ENCODE measurements at places on chromosomes 7 and 10.

DNA sequence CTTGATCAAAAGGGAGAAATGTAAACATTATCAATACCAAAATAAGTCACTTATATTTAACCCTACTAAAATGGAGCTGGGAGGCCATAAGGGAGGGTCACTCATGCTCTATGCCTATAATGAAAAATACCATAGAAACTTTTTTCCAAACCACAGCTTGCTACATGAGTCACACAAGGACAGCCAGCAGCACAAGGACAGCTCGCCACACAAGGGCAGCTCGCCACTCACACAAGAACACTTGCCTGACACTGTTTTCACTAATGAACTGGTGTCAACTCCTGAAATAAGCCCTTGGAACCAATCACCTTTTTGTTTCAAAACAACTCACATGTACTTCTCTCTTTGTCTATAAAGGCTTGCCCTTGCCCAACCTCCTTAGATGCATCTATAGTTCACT, 43.3 kb downstream of the FRMPD2 start:
- no peak for DNase-seq

- no peak for DNase-seq
Measured at GRCh38 chr10:122878799-122879338, 512 bp downstream of the FAM24B start.

DNA sequence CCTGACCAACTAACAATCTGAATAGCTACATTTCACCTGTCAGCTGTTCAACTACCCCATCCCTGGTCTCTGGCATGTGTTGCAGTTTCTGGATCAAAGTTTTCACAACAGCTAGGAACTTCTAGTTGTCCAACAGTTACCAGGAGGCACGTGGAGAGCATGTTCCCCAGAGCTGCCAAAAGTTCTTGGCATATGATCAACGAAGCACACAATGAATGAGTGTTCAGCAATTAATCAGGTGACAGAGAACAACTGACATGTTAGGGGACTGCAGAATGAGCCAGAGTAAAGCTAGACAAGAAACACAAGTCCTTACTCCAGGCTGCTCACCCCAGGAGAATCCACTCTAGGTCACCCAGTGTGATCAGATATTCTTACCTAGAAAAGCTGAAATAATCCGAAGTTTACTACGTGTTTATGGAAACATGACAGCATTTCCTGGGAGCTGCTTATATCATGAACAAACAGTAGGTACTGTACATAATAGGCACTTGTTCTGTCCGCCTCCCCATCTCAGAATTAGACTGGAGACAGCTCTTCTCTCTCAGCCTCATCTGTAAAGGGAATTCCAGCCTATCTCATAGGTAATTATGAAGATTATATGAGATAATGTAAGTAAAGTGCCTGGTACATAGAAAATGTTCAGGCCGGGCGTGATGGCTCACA, 50.6 kb downstream of the ZNF438 start:
- DNase-seq: no peak

- no peak for DNase-seq
Measured at GRCh38 chr10:79148452-79149344, 79.9 kb downstream of the ZMIZ1 start.

- no peak for DNase-seq
Measured at GRCh38 chr10:78889536-78890063, 179.2 kb upstream of the ZMIZ1 start.

DNA sequence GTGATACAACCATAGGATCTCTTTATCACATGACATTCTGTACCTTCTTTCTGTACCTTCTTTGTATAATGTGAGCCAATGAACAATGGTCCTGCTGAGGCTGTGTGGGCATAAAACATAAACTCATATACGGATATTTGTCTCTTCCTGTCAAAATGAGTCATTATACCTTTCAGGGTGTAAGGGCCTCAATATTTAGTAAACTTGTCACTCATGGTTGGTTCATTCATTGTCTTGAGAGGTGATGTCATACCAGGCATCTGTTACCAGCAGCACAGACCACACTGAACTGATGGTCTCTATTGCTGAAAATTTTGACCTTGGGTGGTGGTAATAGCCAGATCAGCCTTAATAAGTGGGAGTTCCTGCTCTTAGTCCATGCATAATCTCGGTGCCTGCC, 287.6 kb upstream of the TPK1 start:
- DNase-seq: no peak

GRCh38 chr7:159017741-159018140, 126.9 kb downstream of the VIPR2 start:
- no peak for DNase-seq

- DNase-seq: no peak
Measured at GRCh38 chr7:99848420-99849216, 20.8 kb downstream of the CYP3A43 start.

DNA sequence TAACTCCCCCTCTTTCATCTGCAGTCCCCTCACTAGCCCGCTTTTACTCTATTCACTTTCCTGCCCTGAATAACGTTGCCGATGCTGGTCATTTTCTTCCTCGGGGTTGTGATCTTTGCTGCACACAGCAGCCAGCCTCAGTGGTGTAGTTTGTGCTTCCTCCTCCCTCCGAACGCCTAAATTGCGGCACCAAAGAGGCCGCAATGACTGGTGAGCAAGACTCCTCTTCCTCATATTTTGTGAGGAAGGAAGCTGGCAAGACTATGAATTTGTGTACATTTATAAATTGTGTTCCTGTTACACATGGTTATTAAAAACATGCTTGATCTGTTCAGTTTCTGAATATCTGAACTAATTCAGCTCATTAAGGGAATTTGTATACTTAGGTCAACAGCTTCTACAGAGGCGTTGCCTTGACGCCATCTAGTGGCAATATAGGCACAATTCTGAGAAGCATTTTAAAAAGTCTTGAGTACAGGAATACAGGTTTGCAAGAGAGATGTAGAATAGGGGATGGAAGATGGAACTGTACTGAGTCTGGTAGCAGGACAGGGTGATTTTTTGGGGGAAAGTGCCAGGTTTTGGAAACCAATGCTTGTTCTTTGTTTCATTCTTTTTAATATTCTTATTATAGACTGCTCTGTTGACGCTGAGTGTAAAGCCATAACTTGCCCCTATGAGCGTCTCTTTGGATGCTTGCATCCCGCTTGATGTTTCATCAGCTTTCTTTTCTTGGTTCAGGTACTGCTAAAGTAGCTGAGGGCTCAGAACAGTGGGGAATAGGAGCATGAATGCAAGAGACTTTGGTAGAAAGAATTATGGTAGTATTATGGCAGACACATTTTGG, 4.1 kb upstream of the TAS2R5 start:
- DNase-seq: no peak
